ENCODE measurements at places on chromosomes 2 and 18.
A peak's percentile ranks its signal among the peaks of the same experiment; 100 is the strongest.

DNA sequence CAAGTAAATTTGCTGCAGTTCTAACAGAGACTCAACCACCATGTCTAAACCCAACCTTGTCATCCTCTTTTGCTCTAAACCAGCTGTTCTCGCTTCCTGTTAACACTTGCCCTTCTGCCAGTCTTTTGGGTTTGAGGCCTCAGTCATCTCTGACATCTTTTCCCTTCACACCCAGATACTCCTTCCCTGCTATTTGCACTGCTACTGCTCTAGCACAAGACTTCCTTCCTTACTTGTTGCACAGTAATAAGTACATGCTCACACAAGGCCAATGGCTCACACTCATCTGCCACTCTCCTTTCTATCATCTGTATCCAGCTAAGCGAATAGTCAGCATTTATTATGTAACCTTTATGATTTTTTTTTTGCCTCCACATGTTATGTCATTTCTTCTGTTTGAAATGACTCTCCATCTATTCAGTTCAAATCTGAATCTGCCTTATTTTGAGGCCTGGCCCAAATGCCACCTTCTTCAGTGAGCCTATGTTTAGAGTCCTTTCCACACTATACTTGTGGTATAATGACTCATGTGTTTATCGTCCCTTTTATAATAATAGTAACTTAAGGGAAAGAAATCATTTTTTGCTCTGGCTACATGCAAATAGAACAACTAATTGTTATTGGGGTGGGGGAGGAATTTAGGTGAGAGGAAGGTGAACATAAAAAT lies 22.5 kb upstream of the CDKL4 start:
- no peak for DNase-seq

DNA sequence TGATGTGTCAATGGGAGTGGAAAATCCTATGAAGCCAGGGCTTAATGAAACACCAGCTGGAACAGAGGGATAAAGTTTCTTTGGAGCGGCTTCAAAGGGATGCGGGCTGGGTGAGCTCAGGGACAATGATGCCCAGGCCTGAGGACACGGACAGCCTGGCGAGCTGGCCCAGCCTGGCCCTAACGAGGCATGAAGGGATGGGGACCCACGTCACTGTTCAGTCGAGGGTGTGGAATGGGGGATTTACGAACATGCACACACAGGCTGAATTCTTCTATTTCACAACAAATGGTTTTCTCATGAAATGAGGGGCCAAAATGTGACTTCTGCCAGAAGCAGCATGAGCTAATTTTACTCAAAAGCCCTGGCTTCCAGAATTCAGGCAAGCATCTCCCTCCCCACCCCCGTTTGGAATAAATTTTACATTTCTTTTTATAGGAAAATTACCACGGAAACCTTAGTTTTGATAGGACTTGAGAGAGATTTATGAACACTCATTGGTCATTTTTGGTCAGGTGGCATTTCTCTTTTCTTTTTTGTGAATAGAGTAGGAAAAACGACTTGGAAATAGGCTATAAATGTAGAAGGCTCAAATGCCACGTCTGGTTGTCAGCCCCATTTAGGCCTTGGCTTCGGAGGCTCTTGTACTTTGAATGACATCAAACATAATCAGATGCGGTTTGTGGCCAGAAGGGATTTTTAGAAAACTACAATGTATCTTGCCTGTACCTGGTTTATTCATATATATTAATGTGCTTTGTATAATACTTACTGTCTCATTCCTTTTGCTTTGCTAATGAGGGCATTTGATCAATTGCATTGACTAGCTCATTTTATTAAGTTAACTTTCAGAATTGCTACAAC lies 893.8 kb upstream of the CELF4 start:
- DNase-seq = peak; percentile 15

DNA sequence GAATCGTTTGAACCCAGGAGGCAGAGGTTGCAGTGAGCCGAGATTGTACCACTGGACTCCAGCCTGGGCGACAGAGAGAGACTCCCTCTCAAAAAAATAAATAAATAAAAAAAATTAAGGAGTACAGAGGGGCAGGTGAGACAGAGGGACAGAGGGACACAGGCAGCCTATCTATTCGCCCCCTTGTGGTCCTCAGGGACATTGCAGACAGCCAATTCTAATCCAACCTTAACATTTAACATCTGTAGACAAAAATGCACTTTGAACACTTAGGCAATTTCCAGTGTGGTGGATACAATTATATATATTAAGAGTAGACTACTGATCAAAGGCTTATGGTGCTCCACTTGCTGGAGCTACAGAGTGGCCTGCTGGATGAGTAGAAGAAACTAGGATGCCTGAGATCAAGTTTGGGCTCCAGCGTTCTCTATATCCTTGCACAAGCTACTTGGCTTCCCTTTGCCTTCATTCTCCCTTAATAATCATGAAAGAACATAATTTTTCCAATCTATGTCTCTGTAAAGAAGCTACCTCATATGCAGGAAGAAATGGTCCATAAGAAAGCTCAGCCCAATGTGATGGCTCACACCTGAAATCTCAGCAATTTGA lies 8.2 kb upstream of the SMARCAL1 start:
- DNase-seq = peak; percentile 48

DNA sequence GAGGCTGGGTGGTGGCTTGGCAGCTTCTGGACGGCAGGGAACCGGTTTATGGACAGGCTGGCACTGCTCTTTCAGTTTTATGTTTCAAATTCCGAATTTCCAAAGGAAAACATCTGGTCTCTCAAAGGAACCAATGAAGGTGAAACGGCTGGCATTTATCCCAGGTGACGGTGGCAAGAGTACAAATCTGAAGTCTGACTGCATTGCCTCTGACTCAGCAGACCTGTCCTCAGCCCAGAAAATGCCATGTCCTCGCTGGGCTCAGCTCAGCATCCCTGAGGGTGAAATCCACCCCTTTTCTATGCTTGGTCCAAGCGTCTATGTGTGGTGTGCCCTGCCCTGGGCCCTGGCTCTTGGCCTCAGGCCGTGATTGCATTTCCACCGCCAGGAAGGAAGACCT lies 38.1 kb downstream of the NAPG start:
- DNase-seq = no peak

DNA sequence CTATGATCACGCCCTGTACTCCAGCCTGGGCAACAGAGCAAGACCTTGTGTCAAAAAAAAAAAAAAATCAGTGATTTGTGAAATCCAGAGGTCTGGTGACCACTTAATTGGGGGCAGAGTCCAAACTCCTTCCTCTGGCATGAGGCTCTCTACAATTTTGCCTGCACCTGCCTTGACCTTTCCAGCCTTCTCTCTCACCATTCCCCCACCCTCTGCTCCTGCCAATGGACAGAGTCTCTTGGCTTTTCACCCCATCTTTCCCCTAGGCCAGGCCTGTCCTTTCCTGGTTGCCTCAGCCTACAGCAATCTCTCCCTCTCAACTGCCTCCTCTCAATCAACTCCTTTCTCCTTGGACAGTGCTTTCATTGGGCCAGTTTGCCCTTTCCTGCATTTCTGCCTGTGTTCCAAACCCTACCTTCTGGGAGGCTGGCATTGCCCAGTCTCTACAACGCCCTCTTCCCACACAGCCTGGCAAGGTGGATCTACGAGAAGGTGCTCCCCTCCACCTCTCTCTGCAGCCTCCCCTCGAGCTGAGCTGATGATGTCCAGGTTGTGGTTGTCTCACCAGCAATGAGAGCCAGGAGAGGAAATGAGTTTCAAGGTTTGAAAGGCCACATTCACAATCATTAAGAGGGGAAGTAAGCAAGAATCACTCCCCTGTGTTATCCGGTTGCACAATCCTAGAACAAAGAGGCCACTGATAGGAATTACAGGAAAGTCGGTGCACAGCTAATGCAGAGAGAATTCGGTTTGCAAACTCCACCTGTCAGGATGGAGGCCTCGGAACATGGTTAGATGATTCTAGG lies 39.5 kb upstream of the NPAS2 start:
- DNase-seq = no peak

- no peak for DNase-seq
Measured at GRCh38 chr18:48616484-48617255, 77.8 kb downstream of the CTIF start.

- no peak for DNase-seq
Measured at GRCh38 chr2:10410001-10410822, 37.9 kb downstream of the ODC1 start.

GRCh38 chr2:122755281-122755780 lies 999.9 kb downstream of the TSN start:
- DNase-seq = no peak

DNA sequence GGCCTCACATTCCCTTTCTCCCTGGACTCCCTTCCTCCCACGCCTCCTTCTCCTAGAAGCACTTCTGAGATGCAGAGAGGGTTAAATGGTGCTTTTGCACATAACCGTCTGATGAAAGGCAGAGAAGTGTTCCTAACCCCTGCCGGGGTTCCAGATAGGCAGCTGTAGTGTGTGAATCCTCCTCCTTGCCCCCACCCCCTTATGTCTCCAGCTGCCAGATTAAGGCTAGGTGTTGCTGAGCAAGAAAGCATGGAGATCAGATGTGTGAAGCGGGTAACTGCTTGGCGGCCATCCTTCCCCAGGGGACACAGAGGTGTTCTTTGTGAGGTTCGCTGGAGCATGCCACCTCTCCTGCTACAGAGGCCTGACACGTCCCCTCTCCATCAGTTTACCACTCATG lies 88.3 kb downstream of the NRP2 start:
- no peak for DNase-seq

- no peak for DNase-seq
Measured at GRCh38 chr2:3557639-3558204, 411 bp downstream of the RNASEH1 start.

GRCh38 chr2:29841386-29842004 lies 79.9 kb downstream of the ALK start:
- peak; percentile 51 for DNase-seq

GRCh38 chr2:233990261-233990798 lies 60.2 kb upstream of the SPP2 start:
- DNase-seq = peak; percentile 62

DNA sequence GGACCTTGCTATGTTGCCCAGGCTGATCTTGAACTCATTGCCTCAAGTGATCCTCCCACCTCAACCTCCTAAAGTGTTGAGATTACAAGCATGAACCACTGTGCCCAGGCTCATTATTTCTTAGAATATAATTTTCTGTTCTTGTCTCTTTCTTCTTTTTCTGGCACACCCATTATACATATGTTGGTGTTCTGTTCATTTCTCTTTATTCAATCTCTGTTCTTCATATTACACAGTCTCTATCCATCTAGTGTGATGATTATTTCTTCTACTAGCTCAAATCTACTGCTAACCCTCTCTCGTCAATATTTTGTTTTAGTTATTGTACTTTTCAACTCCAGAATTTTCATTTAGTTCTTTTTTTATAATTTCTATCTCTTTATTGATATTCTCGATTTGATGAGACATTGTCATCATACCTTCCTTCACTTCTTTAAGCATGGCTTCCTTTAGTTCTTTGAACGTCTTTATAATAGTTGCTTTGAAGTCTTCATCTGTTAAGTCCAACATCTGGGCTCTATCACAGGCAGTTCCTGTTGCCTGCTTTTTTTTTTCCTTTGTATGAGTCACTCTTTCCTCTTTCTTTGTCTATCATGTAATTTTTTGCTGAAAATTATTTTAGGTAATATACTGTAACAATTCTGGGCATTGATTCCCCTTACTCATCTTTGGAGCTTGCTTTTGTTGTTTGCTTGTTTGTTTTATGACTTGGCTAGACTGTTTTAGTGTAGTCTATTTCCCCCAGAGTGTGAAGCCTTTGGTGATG lies 196.4 kb upstream of the NABP1 start:
- no peak for DNase-seq

DNA sequence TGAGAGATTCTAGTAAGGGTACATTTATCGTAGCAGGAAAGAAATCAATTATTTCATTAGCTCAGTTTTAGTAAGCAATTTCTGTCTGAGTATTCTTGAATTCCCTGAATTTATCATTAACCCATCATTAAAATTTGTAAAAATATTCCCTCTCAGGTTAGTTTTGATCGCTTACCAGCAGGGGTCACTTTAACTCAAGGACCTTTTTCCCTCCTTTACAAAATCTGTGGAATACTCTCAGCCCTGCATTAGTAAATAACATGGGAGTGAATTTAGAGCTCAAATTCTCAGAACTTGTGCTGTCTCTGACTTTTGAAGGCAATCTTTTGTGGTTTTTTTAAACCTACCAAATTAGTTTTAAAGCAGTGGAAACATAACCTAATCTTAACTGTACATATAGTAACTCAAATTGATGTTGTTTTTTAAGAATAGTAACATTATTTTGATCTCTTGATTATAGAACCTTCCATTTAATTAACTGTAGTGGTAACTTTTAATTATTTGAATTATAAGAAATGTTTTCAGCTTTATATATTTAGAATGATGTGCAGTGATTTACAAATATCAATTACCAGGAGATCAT lies 97.2 kb downstream of the AGPS start:
- no peak for DNase-seq

DNA sequence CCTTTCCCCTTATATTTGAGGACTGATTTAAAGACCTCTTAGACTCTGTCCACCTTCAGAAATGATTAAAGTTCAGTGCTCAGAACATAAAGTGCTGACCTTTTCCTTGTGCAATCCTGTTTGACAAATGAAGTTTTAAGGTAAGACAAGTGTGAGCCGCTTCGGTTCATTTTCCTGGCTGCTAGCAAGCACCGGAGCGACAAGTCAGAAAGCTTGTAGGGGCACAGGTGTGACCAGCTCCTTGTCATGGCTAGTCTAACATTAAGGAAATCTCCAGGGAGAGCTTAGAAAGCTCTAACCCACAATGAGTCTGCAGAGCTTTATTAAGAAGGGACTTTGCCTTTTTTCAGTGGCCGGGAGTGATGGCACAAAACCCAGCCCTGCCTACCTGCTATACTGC lies 2.3 kb upstream of the NCKAP5 start:
- no peak for DNase-seq

GRCh38 chr2:143246815-143247744 lies 117.9 kb downstream of the ARHGAP15 start:
- DNase-seq = no peak

DNA sequence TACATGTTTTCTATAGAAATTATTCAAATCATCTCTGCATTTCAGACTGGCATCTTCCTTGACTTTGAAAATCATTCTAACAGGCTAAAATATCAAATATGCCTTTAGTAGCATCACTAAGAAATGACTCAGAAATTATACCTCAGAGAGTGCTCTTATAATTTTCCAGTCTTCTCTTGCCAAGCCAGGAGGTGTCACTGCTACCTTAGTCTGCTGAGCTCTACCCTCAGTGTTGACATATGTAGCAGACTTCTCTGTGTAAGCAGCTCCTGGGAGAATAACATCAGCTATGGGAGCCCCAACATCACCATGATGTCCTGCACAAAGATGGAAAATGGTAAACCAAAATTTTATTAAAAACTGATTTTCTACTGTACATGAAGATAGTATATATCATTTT lies 31.6 kb downstream of the NDUFS1 start:
- no peak for DNase-seq
